Stimulated activated naive CD8-positive, alpha-beta T cell treated with anti-CD3 and anti-CD28 coated beads, Interleukin-15, Interleukin-2, amounts not matched to agents 100 U/mL and 50 U/mL, for 24 hours (primary cell): ENCODE measurements at places on chromosomes 7 and 10.

- no peak for DNase-seq
Measured at GRCh38 chr10:66625709-66626590, 299.9 kb upstream of the LRRTM3 start.

DNA sequence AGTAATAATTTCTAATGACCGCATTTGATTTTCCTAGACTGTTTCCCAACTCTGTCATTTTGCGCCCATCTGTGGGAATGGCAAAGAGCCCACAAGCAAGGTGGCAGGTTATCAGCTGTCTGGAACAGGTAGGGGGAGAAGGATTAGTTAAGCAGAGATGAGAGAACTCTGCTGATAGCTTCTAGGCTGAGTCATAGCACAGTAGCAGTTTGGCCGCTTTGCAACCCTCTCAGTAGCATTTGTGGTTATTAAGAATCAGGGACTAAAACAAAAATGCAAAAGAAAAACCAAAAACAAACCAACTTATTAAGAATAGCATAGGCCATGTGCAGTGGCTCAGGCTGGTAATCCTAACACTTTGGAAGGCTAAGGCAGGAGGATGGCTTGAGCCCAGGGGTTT, 602.7 kb upstream of the SORCS1 start:
- no peak for DNase-seq

- DNase-seq: no peak
Measured at GRCh38 chr7:158042156-158042880, 545.3 kb downstream of the PTPRN2 start.

DNA sequence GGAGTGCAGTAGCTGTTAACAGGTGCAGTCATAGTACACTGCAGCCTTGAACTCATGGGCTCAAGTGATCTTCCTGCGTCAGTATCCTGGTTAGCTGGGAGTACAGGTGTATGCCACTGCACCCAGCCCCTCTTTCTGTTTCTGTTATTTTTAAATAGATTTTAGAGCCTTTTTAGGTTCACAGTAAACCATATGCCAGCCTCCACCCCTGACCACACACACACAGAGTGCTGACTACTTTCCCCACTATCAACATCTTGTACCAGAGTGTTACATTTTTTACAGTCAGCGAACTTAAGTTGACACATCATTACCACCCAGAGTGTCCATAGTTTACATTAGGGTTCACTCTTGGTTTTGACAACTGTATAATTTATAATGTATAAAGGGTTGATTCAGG, 32.1 kb downstream of the MARCHF5 start:
- DNase-seq: no peak

DNA sequence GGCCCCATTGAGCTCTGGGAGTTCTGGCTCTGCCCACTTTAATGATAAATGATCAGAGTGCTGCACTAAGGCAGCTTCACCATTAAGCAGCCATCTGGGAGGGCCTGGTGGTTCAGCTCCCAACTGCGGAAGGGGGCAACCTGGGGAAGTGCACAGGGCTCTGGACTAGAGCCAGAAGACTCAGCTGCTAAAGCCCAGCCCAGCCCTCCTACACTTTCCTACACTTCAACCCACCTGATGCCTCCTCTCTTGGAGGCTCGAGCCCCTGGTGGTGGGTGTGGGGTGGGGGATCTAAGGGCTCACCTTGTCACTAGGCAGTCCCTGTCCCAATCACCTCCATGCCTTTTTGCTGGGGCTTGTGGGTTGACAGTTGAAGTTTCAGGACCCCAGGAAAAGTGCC, 60.6 kb upstream of the ANTXRL start:
- no peak for DNase-seq

DNA sequence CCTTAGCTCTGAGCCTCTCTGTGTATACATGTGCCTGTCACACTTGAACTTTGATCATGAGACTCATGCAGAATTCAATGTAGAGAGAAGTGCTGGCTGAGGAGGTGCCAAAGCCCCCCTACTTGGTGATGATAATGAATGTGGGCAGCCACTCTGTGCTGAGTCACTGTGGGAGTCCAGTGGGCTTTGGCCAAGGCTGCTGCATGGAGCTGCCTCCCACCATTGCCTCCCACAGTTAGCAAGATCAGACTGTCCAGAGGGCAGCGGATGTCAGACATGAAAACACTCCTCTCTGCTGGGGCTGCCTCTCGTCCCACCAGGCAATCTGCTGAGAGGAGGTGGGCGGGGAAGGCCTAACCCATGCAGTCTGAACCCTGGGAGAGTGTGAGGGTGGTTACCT, 180.3 kb downstream of the SH2D4B start:
- DNase-seq: no peak

GRCh38 chr10:91117505-91117904, 103.0 kb upstream of the PCGF5 start:
- DNase-seq: no peak

DNA sequence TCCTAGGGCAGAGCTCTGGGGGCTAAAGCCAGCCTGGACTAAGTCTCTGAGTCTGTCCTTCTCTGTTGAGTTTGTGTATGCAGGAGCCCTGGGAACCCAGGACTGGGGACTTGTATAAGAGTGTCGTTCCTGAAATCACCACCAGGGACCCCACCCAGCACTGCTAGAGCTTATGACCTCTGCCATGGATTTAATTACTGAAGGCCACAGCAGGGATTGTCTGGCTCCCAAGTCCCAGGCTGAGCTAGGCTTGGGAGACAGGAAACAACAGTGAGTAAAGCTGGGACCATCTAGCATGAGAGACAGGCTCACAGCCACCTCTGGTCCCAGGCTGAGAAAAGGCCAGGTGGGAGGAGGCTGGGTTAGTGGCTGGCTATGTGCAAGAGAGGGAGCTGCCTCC, 1.4 kb upstream of the TSPAN15 start:
- DNase-seq: peak; percentile 42

DNA sequence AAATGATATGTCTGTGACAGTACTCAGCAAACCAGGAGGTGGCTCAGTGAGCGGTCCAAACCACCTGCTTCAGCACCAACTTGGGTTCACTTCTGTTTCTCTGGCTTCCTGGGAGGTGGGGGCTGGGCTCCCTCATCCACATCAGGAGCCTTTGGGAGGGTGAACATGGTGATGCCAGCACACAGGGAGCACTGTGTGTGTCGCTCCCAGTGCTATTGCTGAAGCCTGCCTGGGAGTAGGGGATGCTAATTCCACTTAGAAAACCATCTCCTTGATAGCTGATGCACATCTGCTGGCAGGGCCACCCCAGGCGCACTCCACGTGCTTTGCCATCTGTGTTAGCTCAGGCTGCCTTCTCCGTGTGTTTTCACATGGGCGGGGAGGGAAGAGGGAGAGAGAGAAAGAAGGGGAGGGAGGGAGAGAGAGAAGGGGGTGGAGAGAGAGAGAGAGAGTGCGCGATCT, 58.0 kb downstream of the RAMP3 start:
- DNase-seq: no peak

DNA sequence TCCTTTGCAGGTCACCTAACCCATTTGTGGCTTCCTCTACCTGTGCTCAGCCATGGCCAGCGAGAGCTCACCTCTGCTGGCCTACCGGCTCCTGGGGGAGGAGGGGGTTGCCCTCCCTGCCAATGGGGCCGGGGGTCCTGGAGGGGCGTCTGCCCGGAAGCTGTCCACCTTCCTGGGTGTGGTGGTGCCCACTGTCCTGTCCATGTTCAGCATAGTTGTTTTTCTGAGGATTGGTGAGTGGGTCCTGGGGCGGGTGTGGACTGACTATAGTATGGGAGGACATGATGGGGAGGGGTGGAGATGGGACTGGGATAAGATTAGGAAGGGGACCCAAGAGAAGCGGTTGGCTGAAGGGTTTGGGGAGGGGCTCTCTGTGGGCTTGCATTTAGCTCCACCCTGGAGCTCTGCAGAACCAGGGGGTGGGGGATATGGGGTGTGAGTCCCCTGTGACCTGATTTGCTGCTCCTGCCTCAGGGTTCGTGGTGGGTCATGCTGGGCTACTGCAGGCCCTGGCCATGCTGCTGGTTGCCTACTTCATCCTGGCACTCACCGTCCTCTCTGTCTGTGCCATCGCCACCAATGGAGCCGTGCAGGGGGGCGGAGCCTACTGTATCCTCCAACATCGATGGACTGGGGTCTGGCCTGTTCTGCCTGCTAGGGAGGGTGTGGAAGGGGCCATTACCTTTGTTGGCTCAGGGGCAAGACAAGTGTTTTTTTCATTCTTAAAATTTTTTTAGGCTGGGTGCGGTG, 1.8 kb downstream of the SLC12A9 start:
- no peak for DNase-seq

DNA sequence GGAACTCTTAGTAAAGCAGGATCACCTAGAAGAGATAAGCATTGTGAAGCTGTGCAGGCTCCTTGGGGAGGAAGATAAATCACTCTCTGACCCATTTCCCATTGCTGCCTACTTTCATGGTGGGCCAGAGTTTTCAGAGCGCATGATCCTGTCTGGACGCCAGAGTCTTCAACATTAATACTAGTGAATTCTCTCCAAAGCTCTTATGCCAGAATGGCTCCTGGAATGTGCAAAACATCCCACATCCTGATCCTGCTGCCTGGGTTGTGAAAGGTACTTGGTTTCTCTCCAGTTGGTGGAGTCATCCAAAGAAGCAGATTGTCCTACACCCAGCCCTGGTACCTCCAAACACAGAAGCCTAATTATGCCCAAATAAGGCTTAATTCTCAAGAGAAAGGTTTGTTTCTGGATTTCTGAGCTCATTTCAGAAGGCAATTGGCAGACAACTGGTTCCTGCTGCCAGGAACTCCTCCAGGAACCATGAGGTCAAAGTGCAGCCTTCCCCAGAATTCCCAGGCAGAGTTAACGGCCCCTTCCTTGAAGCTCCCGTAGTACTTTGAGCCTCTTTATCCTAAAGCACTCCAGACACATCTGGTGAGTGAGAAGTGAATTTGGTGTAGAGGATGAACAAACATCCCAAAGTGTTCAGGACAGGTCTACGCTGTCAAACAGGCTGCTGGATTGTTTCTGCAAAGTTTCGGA, 495.2 kb downstream of the PLXNA4 start:
- DNase-seq: no peak

DNA sequence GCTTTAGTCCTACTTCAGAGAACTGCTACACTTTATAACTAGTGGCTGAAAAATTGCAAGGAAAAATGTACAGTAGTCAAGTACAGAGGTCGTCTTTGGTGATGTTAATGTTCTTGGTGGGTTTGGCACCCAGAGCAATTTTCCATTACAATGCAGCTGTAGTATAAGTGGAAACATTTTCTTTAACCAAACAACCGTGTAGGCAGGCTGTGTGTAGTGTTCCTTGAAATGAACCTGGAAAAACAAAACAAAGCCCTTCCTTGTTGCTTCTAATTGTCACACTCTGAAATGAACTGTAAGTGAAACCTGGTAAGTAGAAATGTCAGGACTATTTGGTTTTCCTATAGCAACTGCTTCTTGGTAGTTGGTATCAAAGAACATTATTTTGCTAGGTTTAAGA, 256.9 kb downstream of the MDFIC start:
- no peak for DNase-seq

DNA sequence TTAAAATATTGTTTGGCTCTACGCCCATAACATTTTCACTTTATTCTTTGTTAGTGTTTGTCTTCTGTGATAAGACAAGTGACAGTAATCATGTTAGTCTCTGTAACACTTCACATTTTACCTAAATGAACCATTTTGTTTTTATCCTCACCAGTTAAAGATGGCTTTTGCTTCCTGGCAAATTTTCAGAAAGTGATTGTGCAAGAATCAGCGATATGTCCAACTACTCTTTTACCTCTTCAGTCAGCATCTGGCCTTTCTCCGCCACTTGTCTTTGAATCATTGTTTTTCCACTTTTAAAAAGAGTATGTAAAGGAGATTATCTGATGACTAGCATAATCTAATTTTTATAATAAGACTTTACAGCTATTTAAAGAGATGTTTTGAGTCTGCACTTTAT, 3.5 kb downstream of the DGKB start:
- DNase-seq: no peak

- no peak for DNase-seq
Measured at GRCh38 chr10:5274795-5275194, 78.2 kb downstream of the AKR1C4 start.

- DNase-seq: no peak
Measured at GRCh38 chr7:2613931-2614600, 17.7 kb upstream of the TTYH3 start.

- DNase-seq: no peak
Measured at GRCh38 chr10:116817780-116818343, 31.4 kb upstream of the ENO4 start.

DNA sequence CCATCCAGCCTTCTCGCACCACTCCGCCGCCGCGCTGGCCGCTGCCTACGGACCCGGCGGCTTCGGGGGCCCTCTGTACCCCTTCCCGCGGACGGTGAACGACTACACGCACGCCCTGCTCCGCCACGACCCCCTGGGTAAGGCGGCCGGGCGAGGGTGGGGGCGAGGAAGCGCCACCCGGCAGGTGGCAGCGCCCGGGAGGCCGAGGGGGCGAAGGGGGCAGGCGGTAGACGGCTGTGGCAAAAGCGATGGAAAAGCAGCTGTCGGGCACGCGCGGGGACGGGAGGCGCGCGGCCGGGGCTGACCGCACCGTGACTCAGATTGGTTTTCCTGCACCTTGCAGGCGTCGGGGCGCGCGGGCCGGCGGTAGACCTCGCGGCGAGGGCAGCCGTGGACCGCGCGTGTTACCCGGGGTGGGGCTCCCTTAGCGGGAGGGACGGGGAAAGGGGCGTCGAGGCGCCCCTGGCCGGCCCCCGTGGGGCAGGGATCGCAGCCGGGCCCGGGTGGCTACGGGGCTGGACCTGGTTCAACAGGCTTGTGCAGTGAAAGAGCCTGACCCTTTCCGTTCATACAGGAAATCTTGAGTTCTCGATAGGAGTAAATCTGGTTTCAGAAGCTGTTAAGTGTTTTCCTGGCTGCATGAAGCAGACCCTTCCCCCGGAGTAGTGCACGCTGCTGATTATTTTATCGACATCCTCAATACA, 608 bp downstream of the HHEX start:
- peak; percentile 81 for DNase-seq

- no peak for DNase-seq
Measured at GRCh38 chr10:114987995-114988394, 50.0 kb downstream of the TRUB1 start.

DNA sequence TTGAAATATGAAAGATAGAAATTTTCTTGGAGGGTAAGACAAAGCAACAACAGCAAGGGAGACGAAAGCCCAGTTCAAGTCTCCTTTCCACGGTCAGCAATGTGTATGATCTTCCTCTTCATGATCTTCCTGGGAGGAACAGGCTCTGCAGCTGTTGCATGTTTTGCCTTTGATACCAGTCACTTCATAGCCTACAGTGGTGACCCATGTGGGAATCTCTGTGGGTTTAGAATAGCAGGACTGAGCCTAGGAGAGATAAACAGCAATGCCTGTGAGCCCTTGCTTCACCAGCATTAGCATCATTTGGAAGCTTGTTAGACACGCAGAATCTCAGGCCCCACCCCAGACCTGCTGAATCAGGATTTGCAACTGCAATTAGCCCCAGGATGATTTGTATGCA, 31.8 kb downstream of the STAMBPL1 start:
- no peak for DNase-seq
